ENCODE measurements at places on chromosomes 3 and 15.

DNA sequence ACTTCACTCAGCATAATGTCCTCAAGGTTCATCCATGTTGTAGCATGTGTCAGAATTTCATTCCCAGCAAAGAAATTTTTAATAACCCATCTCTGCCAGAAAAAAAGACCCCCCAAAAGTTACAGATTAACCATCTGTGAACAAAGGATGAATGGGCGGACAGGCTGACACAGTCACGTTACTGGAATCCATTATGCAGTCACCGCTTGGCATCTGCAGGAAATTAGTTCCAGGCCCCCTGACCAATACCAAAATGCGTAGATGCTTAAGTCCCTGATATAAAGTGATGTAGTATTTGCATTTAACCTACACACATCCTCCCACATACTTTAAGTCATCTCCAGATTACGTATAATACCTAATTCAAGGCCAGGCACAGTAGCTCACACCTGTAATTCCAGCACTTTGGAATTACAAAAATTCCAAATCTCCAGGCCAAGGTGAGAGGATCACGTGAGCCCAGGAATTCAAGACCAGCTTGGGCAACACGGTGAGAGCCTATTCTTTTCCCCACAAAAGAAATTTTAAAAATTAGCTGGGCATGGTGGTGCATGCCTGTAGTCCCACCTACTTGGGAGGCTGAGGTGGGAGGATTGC is 1.5 kb upstream of the SLC12A8 start:
- peak; percentile 51 for DNase-seq

DNA sequence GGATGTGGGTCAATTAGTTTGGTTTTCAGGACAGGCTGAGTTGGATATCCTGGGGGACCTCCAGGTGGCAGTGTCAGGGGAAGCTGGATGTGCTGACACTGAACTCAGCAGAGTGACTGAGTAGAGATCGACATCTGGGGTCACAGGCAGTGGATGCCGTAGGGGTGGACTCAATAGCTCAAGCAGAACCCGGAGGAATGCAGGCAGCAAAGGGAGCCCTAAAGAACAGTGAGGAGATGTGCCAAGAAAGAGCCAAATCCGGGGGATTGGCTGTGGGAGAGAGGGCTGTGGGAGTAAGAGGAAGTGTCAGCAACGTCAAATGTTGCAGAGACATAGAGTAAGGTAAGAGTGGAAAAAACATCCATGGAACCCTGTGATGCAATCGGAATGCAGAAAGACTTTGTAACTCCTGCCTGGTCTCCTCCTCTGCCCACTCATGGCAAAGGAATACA is 11.6 kb downstream of the CCR5AS start:
- no peak for DNase-seq

DNA sequence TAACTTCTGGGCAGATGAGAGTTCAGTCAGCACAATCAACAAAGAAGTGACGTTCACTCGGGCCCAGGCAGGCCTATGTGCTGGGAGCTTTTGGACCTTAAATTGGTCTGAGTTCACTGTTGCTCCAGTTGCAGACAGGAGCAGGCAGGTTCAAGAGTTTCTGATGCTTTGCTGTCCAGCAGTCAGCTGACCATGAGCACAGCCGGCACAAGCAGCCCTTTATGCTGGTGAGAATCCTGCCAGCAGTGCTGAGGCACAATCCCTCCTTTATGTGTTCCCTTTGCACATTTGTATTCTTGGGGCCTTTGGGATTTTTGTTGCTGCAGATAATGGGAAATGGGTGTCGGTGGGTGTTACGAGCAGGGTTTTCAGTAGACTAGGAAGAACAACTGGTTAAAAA is 81.2 kb upstream of the GOLGA8J start:
- DNase-seq: no peak

DNA sequence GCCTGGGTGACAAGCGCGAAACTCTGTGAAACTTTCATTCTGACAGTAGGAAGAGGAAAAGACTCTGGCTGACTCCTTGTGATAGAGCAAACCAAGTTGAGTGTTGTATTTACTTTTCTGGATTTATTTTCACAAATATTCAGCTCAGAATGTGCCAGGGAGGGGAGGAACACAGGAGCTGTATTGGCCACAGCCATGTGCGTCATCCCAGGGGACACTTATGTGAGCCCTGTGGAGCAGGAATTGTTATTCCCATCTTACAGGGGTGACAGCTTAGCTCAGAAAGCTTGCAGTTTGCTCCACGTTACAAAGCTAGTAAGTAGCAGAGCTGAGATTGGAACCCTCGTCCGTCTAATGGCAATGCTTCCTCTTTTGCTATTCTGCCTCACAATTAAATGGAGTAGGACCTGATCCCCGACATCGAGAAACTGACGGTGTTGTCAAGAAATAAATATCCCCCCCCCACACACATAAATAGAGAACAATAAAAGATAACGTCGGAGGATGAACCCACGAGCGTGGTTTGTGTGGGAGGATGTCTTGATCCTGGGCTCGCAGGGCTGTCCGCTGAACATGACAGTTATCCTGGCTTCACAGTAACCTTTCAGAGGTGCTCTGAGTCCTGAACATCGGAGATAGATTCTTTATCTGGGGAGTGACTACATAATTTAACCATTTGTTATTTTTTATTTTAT is 151.6 kb upstream of the CTDSPL start:
- no peak for DNase-seq

- DNase-seq: peak; percentile 23
Measured at GRCh38 chr3:188434594-188434993, 280.6 kb downstream of the LPP start.

GRCh38 chr15:25246641-25247406 is 192.0 kb downstream of the UBE3A start:
- no peak for DNase-seq

DNA sequence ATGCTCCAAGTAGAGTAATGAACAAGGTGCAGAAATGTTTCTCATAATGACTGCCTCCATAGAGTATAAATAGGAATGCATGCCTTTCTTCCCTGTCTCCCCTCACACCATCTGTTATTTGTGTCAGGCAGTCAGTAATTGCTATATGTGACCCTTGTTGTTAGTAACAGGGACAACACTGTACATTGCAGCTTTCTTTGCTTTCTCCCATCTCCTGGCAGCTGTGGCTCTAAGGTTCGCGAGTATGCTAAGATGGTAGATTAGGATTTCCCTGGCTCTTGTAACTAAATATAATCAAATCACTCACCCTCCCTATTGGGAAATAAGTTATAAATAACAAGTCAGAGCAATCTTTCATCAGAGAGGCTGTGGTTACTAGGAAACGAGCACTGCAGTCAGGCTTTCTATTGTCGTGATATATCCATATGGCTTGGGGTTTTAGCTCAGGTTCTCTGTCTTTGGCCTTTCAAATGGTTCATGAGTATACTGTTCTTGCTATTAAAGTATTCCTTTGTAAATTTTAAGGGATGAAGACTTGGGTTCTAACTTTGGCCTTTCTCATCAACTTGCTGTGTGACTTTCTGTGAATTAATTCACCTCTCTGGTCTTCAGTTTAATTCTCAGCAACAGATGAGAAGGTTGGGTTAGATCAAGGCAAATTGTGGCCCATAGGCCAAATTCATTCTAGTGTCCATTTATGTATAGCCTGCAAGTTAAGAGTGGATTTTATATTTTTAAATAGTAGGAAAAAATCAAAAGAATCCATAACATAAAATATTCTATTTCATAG is 8.1 kb upstream of the MINDY4B start:
- DNase-seq: peak; percentile 5

- DNase-seq: no peak
Measured at GRCh38 chr3:37094636-37095035, 79.7 kb downstream of the LRRFIP2 start.

DNA sequence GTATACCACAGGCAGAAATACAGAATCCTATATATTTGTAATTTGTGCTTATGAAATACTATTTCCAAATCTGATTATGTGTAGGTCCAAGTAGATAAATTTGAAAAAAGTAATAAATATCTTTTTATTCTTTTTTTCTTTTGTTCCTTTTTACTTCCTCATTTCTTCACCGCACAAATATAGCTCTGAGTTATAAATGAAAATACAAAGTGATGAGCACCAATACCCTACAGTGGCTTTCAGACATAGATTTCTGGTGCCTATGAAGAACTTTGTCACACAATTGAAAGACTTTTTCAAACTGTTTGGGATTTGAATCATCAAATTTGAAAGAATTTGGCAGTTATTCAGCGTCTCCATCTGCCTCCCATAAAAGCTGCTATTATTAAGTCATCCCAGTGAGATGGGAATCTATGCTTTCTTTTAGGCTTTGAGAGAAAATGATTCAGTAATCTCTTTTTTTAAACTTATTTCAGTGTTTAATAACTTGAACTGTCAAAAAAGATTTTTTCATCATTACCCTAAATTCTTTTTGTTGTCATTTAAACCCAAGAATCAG is 363.6 kb upstream of the GOLIM4 start:
- no peak for DNase-seq

GRCh38 chr15:101027273-101027901 is 108.2 kb downstream of the LRRK1 start:
- DNase-seq: no peak

- no peak for DNase-seq
Measured at GRCh38 chr3:55597641-55598040, 110.5 kb upstream of the WNT5A start.

- DNase-seq: no peak
Measured at GRCh38 chr15:48974882-48975281, 11.2 kb upstream of the SHC4 start.

- DNase-seq: peak; percentile 67
Measured at GRCh38 chr15:101795455-101795854, 7.9 kb upstream of the OR4F6 start.

- DNase-seq: no peak
Measured at GRCh38 chr3:5332270-5332956, 144.9 kb downstream of the EDEM1 start.

DNA sequence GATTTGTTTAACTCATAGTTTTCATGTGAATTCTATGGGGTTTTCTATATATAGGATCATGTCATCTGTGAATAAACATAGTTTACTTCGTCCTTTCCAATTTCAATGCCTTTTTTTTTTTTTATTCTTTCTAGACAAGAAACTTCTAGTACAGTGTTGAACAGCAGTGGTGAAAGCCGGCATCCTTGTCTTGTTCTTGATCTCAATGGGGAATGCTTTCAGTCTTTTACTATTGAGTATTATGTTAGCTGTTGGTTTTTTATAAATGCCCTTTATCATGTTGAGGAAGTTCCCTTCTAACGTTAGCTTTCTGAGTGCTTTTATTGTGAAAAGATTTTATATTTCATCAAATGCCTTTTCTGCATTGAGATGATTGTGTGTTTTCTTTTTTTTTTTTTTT is 69.0 kb downstream of the SLMAP start:
- DNase-seq: no peak

DNA sequence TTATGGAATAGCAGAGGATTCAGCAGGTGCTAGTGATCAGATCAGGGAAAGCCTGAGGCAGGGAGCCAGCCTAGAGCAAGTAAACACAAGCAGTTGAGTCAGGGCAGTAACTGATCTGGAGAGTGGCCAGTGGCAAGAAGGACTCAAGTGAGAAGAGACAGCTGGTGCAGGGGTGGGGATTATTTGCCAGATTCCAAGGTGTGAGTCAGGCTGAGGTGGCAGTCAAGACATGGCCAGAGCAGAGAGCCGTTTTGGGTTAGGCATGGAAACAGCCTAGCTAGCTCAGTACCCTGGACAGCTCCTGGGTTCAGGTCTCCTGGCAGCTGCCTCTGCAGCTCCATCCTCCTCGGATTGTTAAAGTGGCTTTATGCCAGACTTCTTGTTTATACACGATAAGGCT is 281.9 kb upstream of the ONECUT1 start:
- DNase-seq: peak; percentile 18

DNA sequence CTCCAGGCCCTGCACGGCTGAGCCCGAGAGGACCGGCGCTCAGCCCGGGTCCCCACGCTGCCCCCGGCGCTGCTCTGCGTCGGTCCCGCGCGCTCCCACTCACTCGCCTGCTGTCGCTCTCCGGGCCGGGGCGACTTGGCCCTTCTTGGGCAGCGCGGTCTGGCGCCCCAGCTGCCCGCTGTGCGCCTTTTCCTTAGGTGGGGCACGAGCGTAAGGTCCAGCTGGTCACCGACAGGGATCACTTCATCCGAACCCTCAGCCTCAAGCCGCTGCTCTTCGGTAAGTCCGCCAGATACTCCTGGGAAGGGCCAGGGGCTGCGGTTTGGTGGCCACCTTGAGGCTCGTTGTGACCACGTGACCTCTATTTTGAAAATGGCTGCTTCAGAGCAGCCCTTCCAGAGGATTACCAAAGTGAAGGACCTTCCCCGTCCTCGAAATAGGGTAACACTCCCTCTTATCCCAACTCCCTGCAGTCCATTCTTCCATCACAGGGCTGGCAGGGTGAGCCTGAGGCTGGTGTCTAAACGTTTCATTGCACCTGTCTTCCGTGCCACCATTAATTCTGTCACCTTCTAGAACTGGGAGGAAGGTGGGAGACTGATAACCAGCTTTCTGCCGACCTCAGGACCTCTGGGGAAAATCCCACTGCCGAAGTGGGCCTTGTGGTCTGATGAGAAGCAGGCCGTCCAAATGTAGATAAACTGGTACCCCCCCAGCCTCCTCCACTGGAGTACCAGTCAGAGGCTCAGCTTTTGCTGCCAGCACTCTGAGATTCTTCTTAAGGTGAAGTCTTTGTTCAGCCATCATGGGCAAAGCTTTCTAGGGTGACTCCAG is 812 bp downstream of the P4HTM start:
- DNase-seq: peak; percentile 35

GRCh38 chr15:90451053-90451850 is 63.2 kb downstream of the IQGAP1 start:
- DNase-seq: no peak

DNA sequence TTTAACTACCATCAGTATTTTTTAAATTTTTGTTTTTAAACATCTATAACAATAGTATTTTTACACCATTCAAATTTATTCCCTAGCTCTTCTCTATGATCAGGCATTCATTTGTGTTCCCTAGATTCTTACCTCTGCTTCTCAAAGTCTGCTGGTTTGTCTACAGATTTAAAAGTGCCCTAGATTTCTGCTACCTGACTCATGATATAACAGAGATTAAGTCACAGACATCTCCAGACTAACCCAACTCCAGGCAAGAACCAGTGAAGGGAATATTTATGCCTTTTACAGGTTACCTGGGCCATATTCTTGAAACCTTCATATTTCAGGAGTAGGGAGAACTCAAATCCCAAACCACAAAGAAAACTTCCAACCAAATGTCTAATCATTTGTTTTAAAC is 38.8 kb downstream of the ADAM10 start:
- no peak for DNase-seq

DNA sequence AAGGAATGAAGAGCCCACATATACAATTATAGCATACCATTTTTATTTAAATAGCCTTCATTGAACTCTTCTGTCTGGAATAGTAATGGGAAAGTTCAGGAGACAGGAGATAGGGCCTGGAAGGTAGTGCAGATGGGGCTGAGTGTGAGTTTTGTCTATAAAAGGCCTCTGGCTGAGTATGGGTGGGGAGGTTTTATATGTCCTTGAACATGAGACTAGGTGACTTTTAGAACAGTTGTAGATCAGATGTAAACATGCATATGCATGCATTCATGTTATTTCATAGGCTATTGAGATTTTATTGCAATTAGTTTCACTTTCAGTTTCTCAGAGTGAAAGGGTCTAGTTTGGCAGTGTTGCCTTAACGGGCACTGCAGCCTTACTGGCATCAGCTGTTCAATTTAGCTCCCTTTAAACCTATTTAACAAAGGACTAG is 27.1 kb downstream of the CGGBP1 start:
- DNase-seq: peak; percentile 46
